ENCODE measurements at places on chromosomes 16 and 17.

DNA sequence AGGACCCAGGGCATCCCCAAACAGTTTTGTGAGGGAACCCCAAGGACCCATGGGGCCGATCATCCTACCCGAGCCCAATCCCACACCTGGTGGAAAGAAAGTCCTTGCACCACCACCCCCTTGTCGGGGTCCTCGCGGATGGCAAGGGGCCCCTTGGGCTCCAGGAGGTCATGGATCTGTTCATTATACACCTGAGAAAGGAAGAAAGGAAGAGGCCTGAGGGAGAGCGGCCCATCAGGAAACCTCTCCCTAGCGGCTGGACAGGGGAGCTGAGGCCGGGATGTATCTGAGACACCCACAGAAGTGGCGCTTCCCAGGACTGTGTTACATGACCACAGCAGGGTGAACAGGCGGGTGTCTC lies 12.8 kb downstream of the KIF18B start:
- no peak for DNase-seq

- no peak for DNase-seq
Measured at GRCh38 chr17:55454906-55455474, 33.4 kb upstream of the MMD start.

DNA sequence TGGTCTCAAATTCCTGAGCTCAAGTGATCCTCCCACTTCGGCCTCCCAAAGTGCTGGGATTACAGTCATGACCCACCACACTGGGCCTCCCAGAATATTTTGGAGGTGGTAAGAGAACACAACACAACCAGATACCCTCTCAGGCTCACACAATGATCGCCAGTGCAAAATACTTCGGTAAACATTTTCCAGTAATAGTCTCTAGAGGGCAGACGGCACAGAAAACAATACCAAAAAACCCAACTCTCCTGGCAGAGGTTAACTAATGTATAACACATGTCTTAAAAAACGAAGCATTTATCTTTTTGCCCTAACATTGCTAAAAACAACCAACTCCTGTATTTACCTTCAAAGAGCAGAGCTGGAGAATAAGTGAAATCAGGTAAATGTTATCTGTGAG lies 10.5 kb downstream of the NUFIP2 start:
- no peak for DNase-seq

DNA sequence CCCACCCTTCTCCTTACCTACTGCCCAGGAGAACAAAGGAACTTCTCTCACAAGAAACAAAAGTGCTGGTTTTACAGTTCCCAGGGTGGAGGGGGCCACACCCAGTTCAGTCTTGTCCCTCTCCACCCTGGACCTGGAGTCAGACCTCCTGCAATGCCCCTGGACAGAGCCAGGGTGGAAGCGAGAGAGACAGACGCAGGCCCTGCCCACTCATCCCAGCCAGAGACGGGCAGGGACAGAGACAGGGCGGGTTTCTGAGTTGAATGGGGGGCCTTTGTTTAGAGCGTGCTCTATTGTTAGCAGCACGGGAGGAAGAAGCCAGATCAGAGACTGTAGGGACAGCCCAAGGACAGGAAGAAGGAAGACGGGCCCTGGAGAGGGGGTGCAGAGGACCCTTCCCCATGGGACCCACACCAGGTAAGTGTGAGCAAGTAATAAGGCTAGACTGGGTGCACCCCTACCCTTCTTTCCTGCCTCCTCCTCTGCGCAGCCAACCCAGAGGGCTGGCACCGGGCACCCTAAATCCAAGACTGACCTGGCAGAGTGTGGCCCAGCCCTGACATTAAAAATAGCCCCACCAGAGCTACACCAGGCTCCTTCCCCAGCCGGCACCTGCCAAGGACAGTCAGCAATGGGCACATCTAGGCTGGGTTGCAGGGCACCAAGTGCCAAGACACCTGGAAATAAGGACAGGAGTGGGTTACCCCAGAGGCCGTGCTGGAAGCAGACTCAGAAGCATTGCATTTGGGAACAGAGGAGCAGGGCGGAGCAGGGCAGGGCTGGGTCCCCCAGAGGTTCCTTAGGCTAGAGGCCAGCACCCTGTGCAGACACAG lies 10.9 kb downstream of the JUP start:
- no peak for DNase-seq

Measured in GM13976 (cell line).